ENCODE measurements at places on chromosomes 13 and 19.
A peak's percentile ranks its signal among the peaks of the same experiment; 100 is the strongest.

- no peak for DNase-seq
Observed at GRCh38 chr13:62931853-62932252, 1516.2 kb upstream of the PCDH20 start.

- peak; percentile 87 for DNase-seq
Observed at GRCh38 chr19:12766051-12766521, 9.3 kb downstream of the HOOK2 start.

- no peak for DNase-seq
Observed at GRCh38 chr19:8096071-8096470, 43.5 kb downstream of the CCL25 start.

DNA sequence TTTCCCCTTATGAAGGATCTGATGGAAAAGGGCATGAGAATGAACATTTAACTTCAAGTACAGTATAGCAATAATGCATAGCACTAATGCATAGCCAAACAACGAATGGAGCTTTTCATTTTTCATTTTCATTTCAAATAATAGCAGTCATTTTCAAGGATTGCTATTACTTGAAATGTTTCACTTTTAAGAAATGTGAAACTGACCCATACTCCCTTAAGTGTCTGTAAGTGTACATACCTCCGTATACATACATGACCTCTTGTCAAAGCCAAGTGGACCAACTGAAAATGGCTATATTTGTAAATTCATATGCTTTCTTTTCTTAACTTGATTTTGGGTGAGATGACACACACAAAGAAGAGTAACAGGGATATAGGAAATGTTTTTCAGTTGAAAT, 3.8 kb downstream of the RAP2A start:
- no peak for DNase-seq

- DNase-seq = peak; percentile 12
Observed at GRCh38 chr19:46579361-46579879, 21.7 kb upstream of the CALM3 start.

- no peak for DNase-seq
Observed at GRCh38 chr13:41780715-41781706, 179.9 kb downstream of the VWA8 start.

DNA sequence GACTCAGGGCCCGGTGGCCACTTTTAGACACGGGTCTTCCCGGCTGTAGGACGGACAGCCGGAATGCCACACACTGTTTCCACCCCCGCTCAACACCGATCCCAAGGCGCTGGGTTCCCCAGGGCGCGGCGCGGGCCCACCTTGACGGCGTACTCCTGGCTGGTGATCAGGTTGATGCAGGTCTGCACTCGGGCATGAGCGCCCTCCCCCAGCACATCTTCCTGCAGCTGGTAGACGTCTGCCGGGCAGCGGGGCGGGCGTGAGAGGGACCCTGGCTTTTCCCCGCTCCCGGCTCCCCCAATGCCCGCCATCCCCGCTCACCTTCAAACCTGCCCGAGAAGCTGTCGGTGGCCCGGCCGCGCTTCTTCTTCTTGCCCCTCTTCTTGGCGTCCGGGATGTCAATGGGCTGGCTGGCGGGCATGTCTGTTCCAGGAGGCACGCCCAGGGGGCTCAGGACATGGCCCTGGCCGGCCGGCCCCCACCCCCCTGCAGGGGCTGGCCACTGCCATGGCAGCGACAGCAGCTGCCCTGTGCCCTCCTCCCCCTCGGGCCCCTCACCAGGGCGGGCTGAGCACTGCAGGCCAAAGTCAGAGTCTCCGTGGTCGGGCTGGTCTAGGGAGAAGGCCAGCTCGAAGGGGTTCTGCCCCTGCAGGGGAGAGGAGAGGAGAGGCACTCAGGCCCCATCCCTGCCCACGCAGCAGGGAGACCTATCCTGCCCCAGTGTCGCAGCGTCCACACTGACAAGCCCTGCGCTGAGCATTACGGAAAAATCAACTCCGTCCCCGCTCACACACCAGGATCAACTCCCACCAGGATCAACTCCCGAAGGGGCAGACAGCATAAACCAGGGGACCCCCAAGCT, 4.8 kb downstream of the MKNK2 start:
- peak; percentile 35 for DNase-seq

GRCh38 chr19:5149932-5150901, 181.3 kb downstream of the KDM4B start:
- peak; percentile 37 for DNase-seq

DNA sequence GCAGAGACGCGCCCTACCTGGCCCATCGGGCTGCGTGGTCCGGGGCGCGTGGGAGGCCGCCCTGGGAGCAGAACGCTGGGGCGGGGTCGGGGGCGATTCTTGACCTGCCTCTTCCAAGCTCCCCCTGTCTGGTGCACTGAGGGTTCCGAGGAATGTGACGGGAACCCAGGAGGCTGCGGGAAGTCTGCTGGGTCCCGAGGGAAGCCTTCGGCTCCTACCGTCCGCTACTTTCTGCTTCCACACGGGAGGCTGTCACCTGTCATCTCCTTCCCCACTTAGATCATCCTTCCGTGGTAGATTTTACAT, 781 bp upstream of the SPRYD7 start:
- DNase-seq = no peak

DNA sequence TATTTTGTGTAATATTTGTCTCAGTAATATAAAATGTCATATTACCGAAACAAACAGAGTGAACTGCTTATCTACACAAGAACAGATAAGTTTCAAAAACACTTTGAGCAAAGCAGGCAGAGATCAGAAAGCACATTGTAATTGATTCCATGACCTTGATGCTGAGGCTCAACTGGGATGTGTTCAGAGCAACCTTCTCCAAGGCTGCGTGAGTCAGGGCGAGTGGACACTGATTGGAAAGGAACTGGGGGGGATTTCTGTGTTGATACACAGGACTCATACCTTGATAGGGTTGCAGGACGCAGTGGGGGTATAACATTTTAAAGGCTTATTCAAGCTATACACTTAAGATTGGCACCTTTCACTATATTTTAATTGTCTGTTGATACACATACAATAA, 1136.3 kb downstream of the UQCRFS1 start:
- DNase-seq = no peak

DNA sequence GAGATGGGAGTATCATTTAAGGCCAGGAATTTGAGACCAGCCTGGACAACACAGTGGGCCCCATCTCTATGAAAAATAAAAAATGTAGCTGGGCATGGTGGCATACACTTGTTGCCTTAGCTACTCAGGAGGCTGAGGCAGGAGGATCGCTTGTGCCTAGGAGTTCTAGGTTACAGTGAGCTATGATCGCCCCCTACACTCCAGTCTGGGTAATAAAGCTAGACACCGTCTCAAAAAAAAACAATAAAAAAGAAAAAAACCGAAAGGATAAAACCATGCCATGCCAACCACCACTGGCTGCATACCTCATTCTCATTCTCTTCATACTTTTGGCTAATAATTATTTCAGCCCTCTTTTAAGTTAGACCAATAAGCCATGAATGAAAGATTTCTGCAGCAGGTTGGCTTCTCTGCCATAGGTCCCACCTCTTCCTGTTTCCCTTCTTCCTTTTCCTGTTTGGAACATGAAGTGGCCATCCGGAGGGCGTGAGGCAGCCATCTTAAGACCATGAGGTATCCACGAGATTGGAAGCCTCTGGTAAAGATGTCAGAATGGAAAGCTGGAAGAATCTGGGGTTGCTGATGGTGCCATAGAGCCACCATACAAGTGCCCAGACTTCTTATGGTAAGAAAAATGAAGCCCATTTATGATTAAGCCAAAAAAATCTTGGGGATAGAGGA, 171.3 kb downstream of the CACNA1A start:
- DNase-seq = no peak

- DNase-seq = no peak
Observed at GRCh38 chr13:29361716-29362115, 233.8 kb downstream of the SLC7A1 start.

- DNase-seq = no peak
Observed at GRCh38 chr13:113905018-113905417, 41.1 kb upstream of the GAS6 start.

DNA sequence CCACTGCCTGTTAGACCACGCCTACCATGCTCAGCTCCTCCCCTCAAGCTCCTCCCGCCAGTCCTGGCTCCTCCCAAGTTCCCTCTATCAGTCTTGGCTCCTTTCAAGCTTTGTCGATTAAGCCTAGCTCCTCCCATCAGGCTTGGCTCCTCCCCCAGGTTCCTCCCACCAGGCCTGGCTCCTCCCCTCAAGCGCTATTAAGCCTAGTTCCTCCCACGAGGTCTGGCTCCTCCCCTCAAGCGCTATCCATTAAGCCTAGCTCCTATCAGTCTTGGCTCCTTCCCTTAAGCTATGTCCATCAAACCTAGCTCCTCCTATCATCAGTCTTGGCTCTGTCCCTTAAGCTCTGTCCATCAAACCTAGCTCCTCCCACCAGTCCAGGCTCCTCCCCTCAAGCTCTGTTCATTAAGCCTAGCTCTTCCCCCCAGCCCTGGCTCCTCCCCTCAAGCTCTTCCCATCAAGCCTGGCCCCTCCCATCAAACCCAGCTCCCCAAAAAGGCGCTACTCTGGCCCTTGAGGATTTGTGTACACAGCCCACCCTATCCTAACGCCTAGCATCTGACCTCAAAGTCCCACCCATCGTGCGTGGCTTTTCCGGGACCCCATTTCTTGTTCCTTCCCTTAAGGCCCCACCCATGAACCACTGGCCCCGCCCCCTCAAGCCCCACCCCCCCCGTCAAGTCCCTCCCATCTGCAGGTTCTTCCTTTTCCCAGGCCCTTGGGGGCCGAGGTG, 10.0 kb downstream of the CAMSAP3 start:
- peak; percentile 52 for DNase-seq

DNA sequence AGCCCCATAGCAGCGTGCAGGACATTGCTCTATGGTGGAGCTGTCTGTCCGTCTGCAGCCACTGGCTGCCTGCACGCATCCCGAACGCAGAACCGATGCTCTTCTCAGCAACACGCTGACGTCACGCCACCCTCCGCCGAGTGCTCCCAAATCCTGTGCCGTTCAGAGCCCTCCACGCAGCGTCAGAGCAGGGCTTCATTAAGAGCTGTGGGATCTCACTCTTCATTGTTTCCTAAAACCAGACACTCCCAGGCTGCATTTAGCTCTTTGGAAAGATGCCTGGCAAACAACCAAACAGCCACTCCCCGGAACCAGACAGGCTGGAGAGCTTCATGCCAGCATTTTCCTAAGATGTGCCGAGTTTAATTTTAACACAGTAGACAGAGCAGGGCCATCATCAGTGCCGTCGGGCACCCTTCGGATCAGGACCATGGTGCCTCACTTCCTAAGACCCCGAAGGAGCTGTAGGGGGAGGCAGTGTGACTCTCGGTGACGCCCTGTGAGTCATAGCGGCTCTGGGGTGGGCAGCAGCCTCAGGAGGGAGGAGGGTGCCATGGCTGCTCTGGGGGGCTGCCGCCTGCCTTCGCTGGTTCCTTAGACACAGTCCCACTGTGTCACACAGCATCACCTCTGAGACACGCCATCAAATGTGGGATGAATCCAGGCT, 131.5 kb upstream of the MCF2L start:
- DNase-seq = no peak

- no peak for DNase-seq
Observed at GRCh38 chr13:37806666-37807065, 62.9 kb downstream of the TRPC4 start.
